ENCODE measurements at places on chromosomes 1 and 21.

DNA sequence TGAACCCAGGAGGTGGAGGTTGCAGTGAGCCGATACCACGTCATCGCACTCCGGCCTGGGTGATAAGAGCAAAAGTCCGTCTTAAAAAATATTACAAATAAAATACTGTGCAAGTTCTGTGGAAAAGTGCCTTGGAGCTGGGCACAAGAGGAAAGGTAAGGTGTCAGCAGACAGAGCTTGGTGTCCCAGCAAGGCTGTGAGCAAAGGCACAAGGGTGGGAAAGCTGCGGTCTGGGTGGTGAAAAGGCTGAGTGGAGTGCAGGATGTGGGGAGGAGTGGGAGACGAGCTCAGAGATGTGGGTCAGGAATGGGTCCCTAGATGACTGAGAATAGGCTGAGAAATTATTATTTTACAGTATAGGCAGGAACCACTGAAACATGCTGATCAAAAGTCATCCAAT, 150.6 kb downstream of the RHOU start:
- no peak for DNase-seq

GRCh38 chr1:215517441-215517891, 49.6 kb upstream of the KCTD3 start:
- no peak for DNase-seq

DNA sequence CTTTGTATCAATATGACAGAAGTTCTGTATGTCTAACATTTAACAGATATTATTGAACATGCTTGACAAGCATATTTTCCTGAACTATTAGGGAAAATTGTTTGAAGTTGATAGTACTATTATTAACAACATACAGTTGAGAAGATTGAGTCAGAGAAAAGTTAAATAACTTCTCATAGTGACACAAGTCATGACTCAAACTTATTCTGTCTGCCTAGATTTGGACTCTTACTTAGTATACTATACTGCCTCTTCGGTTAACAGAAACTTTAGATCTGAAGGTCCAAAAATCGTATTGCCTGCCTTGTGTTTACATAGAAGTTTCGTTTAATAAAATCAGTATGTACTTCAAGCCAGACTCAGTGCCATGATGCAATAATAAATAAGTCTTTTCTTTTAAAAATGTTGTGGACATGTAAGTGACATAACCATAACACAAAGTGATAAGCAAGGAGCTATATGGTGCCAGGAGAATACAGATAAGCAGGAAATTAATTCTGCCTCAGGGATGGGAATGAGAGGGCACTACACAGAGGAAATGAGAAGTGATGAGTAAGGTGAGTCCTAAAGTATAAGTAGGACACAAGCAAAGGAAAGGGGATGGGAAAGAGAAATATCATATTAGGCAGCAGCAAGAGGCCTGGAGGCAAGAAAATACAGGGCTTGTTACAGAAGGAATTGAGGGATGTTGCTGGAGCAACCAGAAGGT, 48.1 kb downstream of the LHX9 start:
- no peak for DNase-seq

DNA sequence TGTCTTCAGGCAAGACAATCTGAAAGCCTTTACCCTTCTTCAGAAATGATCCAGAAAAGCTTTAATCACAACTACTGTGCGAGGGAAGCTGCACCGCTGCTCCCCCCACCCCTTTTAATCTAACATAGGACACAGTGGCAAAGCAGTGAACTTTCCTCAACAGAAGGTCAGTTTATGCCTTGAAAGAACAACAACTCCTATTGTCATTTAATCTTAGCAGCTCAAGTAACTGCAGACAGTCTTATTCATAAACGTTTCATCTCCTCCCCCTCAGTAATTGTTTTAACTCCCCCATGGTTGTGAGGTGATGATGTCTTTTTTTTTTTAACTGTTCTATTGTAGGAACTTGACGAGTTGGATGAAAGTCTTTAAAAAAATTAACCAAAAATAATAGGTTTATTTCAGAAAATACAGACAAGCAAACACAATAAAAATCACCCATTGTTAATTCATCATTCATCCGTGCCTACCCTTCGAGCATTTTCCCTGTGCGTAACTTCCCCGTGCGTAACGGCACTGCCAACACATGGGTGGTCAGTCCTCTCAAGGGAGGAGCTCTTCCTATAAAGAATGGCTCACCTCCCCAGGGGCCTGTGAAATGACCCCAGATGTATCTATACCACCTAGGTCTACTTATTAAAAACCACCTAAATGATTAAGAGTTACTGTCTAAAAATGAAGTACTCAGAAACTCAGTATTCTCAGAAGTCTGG, 3.3 kb upstream of the ADAR start:
- no peak for DNase-seq

DNA sequence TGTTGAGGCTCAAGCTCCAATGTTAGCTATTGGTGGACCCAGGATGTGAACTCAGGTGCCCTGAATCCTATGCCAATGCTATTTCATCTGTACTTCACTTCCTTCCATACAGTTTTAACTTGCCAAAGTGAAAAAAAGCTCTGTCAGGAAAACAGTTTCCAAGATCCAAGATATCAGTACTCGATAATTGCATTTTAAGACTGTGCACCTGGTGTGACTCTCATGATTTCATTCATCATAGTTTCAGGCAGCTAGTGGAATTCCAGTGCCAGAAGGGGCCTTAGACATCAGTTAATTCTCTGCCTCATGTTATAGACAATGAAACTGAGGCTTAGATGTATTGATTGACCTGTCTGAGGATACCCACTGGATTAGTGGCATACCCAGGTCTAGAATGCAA, 26.5 kb upstream of the LEPR start:
- no peak for DNase-seq

DNA sequence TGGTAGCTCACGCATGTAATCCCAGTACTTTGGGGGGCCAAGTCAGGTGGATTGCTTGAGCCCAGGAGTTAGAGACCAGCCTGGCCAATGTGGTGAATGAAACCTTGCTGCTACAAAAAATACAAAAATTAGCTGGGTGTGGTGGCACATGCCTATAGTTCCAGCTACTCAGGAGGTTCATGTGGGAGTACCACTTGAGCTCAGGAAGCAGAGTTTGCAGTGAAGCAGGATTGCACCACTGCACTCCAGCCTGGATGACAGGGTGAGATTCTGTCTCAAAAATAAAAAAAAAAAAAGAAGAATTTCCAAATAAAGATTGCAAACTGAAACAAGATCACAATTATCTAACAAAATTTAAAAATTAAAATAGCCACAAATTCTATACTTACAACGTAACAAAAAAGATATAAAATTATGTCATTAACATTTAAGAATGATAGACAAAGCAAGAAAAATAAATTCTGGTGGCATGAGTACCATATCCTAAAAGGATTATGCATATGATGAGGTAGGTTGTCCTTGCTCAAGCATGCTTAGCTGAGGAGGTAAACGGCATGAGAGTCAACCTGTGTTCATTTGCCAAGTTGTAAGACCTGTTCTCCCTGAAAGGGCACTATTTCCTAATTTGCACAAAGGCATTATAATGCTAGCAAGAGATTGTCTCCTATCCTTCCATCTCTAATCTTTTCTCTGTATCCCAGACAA, 20.2 kb downstream of the IPP start:
- no peak for DNase-seq

DNA sequence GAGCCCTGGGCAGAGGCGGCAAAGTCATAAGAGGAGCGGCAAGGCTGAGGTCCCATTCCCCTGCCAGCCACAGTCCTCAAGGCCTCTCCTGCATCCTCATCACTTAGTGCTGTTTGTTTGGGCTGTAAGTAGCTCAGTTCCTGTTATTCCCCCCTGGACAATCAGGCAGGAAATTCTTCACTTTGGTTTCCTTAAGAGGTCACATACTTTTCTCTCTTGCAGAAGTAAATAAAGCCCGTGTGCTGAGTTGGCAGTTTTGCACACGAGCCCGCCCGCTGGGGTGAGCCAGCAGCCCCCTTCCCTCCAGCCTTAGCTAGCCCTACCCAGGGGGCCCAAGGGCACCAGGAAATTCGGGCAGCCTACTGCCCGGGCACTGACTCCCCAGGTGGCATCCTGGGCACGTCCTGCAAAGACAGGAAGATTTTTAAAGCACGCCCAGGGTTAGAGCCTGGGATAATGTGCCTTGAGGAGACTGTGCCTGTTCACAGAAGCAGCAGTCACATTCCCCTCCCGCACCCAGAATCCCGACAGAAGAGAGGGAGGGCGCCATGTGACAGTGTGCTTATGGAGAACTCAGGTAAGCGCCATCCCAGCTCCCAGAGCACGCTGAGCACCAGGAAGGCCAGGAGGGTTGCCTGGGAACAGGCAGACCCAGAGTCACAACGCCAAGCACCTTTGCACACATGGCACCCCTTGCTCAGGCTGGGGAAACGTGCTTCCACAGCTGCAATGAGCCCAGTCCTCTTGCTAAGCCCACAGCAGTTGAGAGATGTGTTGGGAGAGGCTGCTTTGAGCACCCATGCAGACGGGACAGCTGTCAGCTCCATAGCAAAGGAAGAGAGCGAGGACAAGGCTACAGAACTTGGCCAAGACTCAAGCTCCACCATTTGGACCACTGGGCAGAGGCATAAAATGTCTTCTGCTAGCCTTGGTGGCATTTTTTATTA, 144.5 kb upstream of the TMEM51 start:
- DNase-seq = no peak

DNA sequence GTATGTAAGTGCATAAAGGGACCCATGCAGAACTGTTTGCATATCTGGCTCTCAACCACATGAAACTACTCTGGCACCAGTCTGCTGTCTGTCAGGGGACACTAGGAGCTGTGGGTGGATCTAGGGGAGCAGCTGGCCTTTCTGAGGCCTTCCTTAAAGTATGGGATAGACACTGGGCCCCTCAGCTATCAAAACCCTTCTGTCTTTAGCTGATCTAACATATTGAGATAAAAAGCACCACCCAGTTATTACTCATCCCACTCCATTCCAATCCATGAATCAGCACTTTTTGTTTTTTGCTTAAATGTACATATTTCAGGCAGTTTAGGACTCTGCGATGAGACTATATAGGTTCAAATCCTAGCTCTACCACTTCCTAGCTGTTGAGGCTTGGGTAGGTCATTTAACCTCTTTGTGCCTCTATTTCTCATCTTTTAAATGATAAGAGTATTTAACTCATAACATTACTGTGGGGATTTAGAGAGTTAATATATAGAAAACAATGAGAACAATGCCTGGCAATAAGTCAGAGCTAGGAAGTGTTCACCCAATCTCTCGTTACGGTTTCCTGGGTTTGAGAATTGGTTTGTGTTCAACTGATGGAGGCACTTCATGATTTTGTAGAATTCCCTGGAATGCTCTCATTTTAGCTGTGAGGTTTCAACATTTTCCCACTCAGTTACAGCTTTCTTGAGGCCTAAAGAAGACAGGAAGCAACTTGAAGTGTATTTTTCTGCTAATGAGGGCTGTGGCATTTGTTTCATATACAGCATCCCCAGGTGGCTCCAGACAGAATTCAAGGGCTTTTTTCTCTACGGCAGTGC, 68.9 kb downstream of the LRIG2 start:
- no peak for DNase-seq

GRCh38 chr1:185907246-185907645, 173.1 kb downstream of the HMCN1 start:
- no peak for DNase-seq

DNA sequence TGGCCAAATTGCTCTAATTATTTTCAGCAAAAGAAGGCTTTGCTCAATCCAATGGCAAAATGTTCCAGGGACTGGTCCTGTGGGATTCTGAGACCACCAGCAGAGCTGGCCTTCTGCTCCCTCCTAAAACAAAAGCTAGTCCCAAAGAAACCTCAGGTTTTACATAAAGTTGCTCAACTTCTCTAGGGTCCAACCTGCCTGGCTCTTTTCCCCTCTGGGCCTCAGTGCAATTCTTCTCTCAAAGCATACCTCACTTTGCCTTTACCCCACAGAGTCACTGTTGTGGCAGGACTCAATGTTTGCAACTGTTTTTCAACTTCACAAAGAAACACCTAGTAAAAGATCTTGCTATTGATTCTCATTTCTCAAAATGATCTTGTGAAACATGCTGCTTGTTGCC, 39.8 kb downstream of the TBX15 start:
- no peak for DNase-seq

DNA sequence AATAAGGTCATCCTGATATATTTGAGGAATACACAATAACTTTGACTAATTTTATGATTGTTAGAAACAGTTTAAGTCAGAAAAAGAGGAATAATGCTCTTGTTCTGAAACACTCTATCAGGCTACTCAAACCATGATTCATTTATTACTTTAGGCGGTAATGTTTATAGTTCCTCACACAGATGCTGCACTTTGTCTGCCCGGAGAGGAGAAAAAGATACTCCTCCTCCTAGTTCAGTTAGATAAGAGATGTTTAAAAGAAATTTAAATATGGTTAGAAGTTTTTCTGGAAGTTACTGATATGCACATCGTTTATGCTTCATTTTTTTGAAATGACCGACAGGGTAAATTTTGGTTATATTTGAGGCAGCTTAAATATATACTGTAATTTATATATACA, 103.0 kb downstream of the ZMYM4 start:
- DNase-seq = no peak

DNA sequence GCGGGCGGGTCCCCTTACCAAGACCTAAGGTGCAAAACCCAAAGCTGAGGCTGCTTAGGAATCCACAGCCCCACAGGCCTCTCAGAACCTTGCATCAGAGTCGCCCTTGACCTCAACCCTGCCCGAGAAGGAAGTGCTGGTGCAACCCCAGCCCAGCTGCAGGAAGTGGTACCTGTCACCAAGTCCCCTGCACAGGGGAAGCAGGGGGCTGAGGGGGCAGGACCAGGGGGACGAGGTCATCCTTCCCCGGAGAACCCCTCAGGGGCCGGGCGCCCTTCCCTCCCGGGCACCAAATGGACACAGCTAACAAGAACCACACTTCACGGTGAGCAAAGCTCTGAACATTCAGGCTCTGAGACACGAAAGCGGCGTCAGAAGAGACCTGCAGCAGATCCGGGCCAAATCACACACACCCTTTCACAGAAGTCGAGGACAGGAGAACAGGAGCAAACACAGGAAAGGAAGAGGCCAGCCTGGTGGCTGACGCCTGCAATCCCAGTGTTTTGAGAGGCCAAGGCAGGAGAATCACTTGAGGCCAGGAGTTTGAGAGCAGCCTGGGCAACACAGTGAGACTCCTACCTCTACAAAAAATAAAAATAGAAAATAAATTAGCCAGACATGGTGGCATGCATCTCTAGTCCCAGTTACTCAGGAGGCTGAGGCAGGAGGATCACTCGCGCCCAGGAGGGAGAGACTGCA, 6.4 kb downstream of the ITGB2 start:
- DNase-seq = peak; percentile 35

DNA sequence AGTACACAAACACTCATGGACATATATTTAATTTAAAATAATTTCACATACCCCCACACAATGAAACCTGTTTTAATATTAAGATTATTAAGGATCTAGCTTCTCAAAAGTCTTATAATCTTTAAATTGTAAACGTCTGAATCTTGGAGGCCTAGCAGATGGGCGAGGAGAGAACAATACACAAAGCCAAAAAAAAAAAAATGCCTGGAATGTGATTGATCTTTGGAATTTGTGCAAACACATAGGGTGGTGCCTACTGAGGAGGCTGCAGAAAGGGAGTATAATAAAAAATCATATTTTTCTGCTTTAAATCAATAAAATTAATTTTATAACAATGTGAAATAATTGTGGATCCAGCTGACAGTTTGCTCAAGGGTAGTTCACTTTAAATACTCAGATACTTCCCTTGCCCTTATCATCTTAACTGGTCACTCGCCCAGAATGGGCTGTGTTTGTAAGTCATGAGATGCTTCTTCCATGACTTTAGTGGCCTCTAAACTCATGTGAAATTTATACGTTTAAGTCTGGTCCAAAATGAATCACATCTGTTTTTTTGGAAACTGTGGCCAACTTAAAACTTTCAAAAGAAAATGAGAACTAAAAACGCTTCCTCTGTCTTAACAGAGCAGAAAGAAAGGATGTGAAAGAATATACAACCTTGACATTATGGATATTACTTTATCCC, 802.8 kb upstream of the CXADR start:
- DNase-seq = no peak

- DNase-seq = no peak
These were observed 20.5 kb upstream of the COQ8A start for GRCh38 chr1:226919587-226919986.
